ENCODE measurements at places on chromosomes 4 and X.
A peak's percentile ranks its signal among the peaks of the same experiment; 100 is the strongest.

DNA sequence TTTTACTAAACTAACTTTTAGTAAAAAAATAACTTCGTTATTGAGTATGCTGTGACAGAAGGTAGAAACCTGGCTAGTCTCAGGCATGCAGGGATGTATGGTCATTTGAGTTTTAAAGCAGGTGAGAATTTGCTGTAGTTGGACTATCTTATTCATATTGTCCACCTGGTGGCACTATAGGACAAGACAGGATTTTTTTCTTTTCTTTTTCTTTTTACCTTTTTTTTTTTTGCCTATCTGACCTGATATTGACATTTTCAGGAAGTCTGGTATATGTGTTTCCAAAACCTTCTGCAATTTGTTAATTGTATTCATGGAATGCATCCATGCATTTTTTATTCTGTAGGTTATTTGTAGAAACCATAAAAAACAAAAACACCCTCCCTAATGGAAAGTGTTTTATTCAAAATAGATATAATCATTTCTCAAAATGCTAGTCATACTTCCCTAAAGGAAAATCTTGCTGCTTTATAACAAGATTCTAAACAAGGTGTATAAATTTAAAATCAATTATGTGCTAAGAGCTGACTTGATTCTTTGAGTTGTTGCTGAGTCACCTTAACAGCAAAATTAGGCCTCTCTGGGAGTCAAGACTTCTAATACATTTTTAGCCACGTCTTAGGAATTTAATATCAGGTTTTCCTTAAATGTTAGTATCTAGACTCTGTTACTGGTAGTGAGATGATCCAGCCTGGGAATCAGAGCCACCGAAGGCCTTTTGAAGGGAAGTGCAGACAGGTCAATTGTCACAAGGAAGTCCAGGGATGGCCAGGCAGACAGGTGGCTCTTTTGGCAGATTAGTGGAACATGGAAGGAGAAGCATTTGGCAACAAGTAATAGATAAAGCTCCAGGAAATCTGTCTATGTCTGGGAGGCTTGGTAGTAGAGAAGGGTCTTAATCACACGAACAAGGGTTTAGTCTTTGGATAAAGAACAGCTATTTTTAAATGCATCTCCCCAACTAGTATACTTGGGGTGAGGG lies 201.3 kb upstream of the GNPDA2 start:
- peak; percentile 60 for DNase-seq

GRCh38 chrX:71565474-71566041 lies 12.7 kb upstream of the GCNA start:
- no peak for DNase-seq

GRCh38 chr4:103423261-103423660 lies 225.1 kb upstream of the CENPE start:
- no peak for DNase-seq

DNA sequence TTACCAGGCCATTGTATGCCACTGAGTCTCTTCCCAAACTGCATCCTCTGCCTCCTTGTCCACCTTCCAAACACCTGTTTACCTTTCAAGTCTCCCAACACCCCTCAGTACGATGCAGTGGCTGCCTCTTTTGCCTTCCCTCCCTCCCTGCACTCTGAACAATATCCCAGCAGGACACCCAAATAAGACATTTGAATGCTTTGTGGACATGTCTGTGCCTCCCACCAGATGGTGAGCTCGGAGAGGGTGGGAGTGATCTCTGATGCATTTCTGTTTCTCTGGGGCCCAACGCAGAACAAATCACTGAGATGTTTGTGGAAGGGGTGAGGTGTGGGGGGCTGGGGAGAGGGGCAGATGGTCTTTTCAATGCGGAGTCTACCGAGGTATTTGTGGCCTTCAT lies 33.4 kb downstream of the PJA1 start:
- DNase-seq = no peak

DNA sequence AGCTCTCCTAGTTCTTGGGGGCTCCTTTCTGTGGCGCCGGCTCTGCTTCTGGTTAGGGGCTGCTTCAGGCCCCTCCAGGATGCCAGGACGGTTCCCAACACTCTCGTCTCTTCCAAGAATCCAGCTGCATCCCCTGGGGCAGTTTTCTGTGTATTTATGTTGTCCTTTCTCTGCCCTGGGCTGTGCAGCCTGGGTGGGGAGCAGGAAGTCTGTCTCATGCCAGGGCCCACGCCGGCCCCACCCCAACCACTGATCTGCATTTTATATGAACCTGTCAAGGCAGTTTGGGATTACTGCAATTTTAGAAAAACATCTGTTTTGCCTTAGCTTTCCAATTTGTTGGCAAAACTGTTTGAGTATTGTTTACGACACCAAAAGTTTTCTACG lies 14.6 kb downstream of the CTBP1 start:
- no peak for DNase-seq

- DNase-seq = no peak
These were observed 129.0 kb upstream of the RASGEF1B start for GRCh38 chr4:81600520-81601357.

DNA sequence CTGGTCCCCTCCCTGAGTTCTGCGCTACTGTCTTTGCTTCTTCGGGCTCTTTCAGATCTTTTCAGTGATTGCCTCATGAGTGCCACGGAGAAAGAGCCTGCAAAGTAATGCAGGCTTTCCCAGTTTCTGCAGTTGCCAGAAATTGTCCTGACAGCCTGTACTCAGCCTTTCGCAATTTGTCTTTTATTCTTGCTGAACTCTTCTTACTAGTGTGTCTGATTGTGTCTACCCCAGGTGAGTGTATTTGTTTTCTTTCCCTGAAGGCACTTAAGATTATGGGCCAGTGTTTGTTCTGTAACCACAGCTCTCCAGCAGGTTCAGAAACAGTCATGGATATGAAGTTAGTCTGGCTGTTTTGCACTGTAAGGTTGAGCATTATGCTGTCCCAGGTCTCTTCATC lies 47.1 kb downstream of the FAM193A start:
- DNase-seq = no peak

Measured in hematopoietic multipotent progenitor cell (in vitro differentiated cells).